ENCODE measurements at places on chromosomes 1 and 21. TPM values are rescaled to one million over a fixed set of nuclear protein-coding genes. Genes with fewer than 3 reads are reported as not detected.
A peak's percentile ranks its signal among the peaks of the same experiment; 100 is the strongest.

DNA sequence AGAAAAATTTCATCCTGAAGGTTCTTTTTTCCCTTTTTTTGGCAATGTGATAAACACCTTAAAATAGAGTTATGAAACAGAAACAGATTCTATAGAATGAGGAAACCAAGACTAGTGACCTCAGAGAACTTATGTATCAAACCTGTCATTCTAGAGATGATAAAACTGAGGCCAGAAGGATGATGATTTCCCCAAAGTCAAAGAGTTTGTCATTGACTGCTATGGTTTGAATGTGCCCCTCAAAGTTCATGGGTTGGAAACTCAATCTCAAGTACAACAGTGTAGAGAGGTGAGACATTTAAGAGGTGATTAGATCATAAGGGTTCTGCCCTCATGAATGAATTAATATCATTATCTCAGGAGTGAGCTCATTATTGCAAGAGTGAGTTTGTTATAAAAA lies 13.7 kb upstream of the BEND5 start:
- no peak for DNase-seq

DNA sequence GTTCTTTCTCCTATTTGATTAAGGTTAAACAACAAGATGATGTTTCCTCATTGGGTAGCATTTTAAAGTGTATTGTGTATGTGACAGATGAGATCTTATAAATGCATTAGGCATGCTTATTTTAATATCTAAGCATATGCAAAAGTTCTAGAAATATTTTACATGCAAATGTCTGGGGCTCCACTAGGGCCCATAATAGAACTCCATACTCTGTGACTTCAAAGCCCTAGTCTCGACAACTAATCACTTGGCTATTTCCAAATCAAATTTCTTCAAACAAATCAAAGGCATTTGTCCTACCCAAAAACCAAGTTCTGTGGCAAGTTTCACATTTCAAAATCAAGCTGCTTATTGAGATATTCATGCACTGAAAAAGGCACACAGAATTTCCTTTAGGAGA lies 385.6 kb upstream of the ST6GALNAC5 start:
- no peak for DNase-seq

Gene KIAA1614
- not detected for total RNA-seq

Gene RXFP4
- not detected for total RNA-seq

GRCh38 chr1:101363891-101364318 lies 127.1 kb downstream of the S1PR1 start:
- DNase-seq = no peak

DNA sequence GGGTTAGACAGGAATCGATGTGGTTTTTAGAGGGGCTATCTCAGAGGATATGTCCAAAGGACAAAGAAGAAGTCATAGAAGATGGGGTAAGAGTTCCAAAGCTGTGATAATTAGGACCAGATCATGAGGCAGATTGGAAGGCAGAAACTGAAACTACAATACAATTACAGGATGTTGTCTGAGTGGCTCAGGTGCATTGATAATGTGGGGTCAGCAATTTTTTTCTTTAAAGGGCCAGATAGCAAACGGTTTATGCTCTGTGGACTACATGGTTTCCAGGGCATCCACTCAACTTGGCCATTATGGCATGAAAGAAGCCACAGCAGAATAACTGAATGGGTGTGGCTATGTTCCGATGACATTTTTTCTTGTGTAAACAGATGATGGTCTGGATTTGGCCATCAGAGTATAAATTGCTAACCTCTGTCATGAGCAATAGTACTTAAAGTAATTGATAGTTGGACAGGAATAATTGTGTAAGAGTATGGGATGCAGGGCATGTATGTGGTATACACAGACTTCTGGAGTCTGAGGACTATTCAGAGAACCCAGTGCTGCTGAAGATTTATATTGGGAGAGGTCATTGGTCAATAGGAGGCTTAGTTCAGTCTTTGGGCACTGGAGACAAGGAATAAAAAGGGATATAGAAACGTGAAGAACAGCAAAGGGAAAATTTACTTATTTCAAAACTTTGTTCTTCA lies 198.4 kb upstream of the ADGRL4 start:
- no peak for DNase-seq

GRCh38 chr1:84883286-84883685 lies 9.7 kb downstream of the LPAR3 start:
- no peak for DNase-seq

Gene ALG6
- 17.7 TPM for total RNA-seq

Gene RPAP2
- total RNA-seq = 31.5 TPM

Gene REN
- total RNA-seq = not detected

DNA sequence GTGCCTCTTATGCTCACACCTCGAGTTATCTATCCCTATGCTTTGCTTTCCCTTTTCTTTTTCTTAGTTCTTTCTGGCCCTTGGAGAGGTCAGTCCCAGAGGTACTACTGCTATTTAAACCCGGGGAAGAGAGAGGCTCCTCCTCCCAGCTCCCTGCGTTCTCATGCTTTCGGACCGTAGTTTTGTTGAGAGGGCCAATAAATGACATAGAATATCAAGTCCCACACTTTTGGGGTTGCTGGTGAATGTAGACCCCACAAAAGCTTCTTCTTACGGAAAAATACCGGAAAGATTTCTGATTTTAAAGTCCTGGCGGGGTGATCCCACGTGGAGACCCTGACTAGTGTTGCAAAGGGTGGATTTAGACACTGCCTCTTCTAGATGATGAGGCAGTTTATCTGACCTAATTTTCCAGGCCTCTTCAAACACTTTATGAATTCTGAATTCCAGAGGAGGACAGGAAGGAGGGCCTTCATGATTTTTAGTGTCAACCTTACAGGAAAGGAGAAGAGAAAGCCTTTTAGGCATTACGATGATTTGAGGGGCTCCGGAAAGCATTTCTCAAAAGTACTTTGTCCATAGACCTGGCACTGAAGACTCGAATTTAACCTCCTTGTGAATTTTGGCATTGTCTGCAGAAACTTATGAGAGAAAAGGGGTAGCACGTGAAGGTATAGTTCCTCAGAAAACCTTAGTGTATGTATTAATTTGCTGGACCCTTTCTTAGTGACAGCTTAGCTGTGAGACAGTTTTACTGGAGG lies 694 bp downstream of the TMEM167B start:
- DNase-seq = peak; percentile 47

Data from activated CD8-positive, alpha-beta T cell treated with anti-CD3 and anti-CD28 coated beads for 36 hours (primary cell).